CD4-positive, alpha-beta T cell treated with Interleukin-2 at 100 ng/mL for 4 hours (primary cell): ENCODE measurements at places on chromosomes 1 and 21.

DNA sequence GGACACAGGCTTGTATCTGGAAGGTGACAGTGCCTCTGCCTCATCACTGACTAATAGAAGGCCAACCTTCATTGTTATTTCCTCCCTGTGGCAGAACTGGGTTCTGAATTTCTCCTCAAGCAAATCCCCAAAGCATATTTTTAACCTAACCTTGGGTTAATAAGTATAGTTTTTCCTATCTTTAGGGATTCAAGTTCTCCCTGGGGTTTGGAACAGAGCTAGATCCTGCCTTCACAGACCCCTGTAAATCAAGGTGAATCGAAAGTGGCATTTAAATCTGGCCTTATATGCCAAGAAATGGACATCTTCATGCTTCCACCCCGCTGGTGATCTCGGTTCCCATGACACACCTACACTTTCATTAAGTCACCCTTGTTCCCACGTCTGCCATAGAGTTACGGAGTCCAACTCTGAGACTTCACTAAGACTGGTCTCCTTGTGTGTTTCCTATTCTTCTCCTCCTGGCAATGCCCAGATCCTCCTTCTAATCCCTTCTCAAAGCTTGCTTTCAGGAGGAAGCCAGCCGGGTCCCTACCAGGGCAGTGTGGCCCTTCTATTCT lies 4.3 kb upstream of the CHI3L2 start:
- no peak for DNase-seq

DNA sequence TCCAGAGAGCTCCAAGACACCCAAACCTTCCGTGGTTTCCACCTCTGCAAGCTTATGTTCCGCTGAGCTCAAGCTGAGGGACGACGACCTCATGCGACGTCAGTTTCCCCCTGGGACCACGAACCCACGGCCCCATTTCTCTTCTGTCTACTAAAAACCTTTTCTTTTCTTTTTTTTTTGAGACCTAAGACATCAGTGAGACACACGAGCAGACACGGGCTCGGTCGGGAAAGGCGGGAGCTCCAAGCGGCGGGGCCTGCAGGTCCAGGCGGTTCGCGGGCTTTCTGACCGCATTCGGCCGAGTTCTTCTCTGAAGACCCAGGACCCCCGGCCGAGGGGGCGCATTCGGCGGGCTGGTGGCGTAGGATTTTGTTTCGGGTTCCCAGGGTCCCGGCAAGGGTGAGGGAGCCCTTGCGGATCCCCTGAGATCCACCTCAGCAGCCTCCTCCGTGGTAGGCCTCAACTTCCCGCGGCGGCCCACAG lies 402 bp downstream of the C21orf58 start:
- DNase-seq = no peak

GRCh38 chr1:66207484-66207883 lies 326.5 kb upstream of the SGIP1 start:
- no peak for DNase-seq

- DNase-seq = no peak
These were observed 72.7 kb upstream of the CNN3 start for GRCh38 chr1:94999456-95000131.
